Lung (tissue), 17 donors: ENCODE measurements at places on chromosomes 2 and 18. TPM values are rescaled to one million over a fixed set of nuclear protein-coding genes. Genes with fewer than 3 reads are reported as not detected.

DNA sequence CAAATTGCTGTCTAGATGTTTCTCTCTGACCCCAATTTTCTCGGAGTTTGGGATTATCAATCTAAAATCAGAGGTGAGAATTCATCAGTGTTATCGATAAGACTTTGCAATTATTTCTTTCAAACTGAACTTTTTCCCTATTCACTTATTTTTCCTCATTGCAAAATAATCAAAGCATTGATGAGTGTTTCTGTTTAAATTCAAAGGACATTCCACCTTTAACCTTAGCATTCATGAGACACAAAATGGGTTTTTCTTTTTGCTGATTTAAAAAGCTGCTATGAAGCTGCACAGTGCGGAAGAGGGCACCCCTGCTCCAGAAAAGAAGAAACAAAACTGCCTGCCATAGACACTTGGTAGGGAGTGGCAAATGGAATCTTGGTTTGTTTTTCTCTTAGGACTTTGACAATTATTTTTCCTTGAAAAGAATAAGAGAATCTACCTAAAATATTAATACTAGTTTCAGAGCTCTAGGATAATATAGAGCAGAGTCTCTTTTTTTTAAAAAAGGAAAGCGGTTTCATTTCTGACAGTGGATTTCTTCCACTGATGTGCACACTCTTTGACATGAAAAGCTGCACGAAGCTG is 203.4 kb downstream of the TGIF1 start:
- no peaks in the 10 kb centered on the region for H3K27me3 ChIP-seq
- no peak for DNase-seq
- H3K4me1 ChIP-seq, result peaks cover 22% of the 10 kb centered on the region
- H3K4me3 ChIP-seq, result no peak overlapping the region

DNA sequence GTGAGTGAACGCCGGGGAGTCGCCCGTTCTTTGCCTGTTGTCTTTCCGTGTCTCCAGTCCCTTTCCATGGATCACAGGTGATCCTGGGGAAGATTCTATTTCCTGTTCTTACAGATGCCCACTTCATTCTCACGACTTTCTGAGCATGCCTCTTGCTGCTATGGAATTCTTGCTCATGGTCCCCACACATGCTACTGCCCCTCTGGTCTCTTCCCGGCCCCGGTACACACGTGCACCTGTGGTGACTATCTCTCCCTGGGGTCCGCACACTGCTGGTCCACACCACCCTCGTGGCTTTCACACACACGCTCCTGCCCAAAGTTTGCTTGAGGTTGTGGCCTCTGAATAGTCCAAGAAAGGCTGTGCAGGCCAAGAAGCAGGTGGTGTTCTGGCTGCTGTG is 67.9 kb upstream of the ALKAL2 start:
- H3K4me1 ChIP-seq, result no peaks in the 10 kb centered on the region
- H3K4me3 ChIP-seq, result no peak overlapping the region
- no peaks in the 10 kb centered on the region for H3K27me3 ChIP-seq
- H3K27ac ChIP-seq, result no peak overlapping the region
- DNase-seq, result no peak
- H3K36me3 ChIP-seq, result no peaks in the 10 kb centered on the region

DNA sequence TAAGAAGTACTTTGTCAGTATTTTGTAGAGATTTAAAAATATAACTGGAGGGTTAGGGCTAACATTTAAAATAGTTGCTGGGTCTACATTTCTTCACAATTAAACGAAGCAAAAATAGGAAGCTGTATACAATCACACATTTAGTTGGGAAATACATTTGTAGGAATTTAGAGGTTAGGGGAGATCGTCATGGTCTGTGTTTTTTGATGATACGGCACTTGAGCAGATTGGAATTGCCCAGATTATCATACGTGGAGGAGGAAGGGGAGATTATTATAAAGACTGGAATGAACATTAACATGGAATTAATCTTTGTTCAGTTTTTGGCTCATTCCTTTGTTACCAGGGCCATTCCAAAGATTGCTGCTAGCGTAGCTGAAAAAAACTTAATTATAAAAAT is 84.6 kb downstream of the MTA3 start:
- H3K4me3 ChIP-seq, result no peak overlapping the region
- H3K27me3 ChIP-seq, result no peaks in the 10 kb centered on the region
- no peak for DNase-seq
- H3K4me1 ChIP-seq, result peaks cover 4% of the 10 kb centered on the region

DNA sequence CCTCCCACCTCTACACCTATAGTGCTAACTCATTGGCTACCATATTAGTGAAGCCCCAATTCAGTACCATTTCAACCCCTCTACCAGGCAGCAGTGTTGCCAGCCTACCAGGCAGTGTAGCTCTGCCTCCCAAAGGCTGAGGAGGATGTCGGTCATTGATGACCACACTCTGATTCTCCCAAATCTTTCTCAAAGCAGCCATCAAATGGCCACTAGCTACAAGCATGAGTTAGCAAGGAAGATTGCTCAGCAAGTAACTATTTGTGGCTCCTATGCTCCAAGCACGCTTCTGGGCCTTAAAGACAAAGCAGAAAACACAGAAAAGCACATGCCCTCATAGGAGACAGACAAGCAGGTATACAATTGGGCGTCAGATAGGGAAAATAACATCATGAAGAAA is 42.7 kb upstream of the AFF3 start:
- no peaks in the 10 kb centered on the region for H3K36me3 ChIP-seq
- no peak overlapping the region for H3K27ac ChIP-seq
- H3K4me3 ChIP-seq, result no peak overlapping the region
- no peaks in the 10 kb centered on the region for H3K4me1 ChIP-seq
- H3K27me3 ChIP-seq, result no peaks in the 10 kb centered on the region

DNA sequence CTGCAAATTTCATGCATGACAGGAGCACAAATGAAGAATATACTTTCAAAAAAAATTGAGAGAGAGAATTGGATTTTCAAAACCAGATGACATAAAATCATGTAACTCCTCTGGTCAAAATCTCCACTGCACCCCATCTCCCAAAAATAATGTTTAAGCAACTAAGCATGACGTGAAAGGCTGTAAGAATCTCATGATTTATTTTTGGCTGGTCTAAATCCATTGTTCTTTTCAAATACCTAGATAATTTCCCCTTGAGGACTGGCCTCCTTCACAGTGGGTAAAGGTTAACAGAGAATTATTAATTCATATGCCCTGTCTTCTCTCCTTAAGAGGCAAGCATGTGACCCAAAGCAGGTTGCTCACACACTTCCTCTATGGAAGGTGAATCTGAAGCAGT is 101.5 kb upstream of the CCDC195 start:
- peaks cover 35% of the 10 kb centered on the region for H3K36me3 ChIP-seq
- no peaks in the 10 kb centered on the region for H3K4me1 ChIP-seq
- H3K27ac ChIP-seq, result no peak overlapping the region
- no peak overlapping the region for H3K4me3 ChIP-seq

GRCh38 chr2:133586978-133587377 is 18.7 kb upstream of the NCKAP5 start:
- no peak overlapping the region for H3K4me3 ChIP-seq
- no peak for DNase-seq
- no peaks in the 10 kb centered on the region for H3K36me3 ChIP-seq
- H3K27me3 ChIP-seq, result no peaks in the 10 kb centered on the region
- peaks cover under 1% of the 10 kb centered on the region for H3K4me1 ChIP-seq

- no peaks in the 10 kb centered on the region for H3K36me3 ChIP-seq
- no peak overlapping the region for H3K4me3 ChIP-seq
- peaks cover 8% of the 10 kb centered on the region for H3K4me1 ChIP-seq
- no peak for DNase-seq
- H3K27me3 ChIP-seq, result no peaks in the 10 kb centered on the region
These were observed 223.1 kb upstream of the SIX3 start for GRCh38 chr2:44718431-44718830.

DNA sequence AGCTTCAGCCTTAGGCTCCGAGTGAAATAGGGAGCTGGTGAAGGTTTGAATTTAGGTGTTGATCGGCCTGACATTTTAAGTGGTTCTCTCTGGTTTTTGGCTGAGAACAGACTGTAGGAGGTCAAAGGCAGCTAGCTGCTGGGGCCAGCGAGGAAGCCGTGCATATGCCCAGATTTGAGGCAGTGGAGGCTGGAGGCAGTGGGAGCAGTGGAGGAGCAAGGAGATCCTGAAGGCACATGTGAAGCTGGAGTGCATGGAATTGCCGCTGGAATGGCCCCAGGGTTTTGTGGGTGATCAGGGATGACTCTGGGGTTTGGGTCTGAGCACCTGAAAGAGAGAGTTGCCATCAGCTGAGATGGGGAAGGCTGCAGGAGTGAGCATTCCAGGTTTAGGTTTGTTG is 25.1 kb downstream of the STEAP3 start:
- H3K27me3 ChIP-seq, result no peaks in the 10 kb centered on the region
- H3K36me3 ChIP-seq, result peaks cover 16% of the 10 kb centered on the region
- H3K4me3 ChIP-seq, result no peak overlapping the region
- no peaks in the 10 kb centered on the region for H3K4me1 ChIP-seq

DNA sequence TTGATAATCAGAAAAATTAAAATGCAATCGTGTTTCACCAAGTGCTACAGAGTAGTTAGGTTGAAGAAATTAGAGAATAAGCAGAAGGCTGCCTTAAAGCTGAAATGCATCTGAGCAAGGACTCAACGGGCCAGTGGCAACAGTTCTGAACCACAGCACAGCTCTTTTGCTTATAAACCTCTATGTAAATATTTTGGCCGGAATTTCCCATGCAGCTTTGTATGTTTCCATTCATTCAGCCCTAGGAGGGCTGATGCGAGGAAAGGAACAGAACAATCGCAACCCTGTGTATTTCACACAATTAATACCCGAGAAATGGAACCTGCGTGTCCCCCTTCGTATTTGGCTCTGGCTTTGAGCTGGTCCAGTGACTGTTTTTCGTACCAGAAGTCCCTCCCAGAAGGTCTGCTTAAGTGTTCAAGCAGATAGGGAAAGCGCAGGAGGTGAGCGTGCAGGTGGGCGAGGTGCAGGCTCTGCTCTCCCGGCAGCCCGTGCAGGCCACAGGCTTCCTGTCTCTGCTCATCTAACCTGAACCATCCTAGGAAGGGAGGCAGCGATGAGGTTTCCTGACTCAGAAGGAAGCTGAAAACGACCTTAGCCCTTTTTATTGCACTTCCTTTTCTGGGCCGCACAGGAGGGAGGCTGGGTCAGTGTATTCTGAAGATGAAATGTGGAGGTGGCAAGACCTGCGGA is 67.3 kb downstream of the ASB1 start:
- no peaks in the 10 kb centered on the region for H3K4me1 ChIP-seq
- H3K36me3 ChIP-seq, result no peaks in the 10 kb centered on the region
- H3K27me3 ChIP-seq, result no peaks in the 10 kb centered on the region
- no peak overlapping the region for H3K27ac ChIP-seq
- DNase-seq, result no peak
- H3K4me3 ChIP-seq, result no peak overlapping the region

GRCh38 chr2:183678908-183679307 is 554.7 kb downstream of the NUP35 start:
- H3K27ac ChIP-seq, result no peak overlapping the region
- no peaks in the 10 kb centered on the region for H3K27me3 ChIP-seq
- no peak overlapping the region for H3K4me3 ChIP-seq
- no peaks in the 10 kb centered on the region for H3K36me3 ChIP-seq
- no peaks in the 10 kb centered on the region for H3K4me1 ChIP-seq
- DNase-seq, result no peak

DNA sequence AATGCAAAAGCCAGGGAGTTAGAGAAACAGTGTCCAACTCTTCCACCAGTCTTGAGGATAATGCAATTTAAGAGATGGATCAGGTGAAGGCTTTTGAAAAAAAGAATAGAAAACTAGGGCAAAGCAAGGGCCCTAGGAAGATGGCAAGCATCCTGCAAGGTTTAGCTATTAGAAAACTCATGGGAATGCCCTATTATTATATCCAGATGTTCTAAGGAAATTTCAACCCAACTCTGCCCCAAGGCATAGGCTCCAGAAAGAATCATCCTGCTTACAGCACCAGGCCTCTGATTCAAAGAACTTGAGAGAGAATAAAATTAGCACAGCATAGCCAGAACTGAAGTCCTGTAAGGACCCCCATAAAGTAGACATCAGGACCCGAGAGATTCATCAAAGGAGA is 68.1 kb downstream of the EN1 start:
- H3K4me3 ChIP-seq, result no peak overlapping the region
- no peak for DNase-seq
- no peaks in the 10 kb centered on the region for H3K36me3 ChIP-seq
- H3K27ac ChIP-seq, result no peak overlapping the region

DNA sequence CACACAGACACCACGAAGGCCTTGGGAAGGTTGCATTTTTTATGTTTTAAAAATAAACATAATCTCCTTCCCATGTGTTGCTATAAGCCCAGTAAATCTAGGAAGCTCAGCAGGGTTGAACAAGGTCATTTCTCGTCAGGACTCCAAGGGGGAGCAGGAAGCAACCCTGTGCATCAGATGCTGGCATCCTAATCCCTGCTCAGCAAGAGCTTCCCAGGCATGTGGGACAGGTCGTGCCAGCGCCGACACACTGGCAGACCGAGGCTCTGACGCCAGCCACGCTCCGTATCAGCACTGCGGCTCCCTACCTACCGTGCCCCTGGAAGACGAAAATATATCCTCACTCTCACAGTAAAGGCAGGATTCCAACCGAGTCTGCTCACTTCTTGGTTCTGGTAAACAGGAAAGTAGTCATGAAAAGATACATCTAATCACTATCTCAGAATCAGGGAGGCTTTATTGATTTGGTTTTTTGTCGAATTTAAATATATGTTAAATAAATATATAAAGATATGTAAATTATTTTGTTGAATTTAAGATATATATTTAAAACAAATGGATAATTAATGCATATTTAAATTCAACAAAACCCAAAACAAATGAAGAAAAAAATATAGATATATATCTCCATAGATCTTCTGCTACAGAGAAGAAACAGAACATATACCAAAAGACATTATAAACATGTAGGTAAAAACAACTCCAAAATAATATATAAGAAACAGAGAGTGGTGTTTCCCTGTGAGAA is 61.4 kb downstream of the TXNL1 start:
- H3K27me3 ChIP-seq, result no peaks in the 10 kb centered on the region
- no peaks in the 10 kb centered on the region for H3K36me3 ChIP-seq
- no peak for DNase-seq
- H3K27ac ChIP-seq, result no peak overlapping the region
- H3K4me1 ChIP-seq, result peaks cover 4% of the 10 kb centered on the region

DNA sequence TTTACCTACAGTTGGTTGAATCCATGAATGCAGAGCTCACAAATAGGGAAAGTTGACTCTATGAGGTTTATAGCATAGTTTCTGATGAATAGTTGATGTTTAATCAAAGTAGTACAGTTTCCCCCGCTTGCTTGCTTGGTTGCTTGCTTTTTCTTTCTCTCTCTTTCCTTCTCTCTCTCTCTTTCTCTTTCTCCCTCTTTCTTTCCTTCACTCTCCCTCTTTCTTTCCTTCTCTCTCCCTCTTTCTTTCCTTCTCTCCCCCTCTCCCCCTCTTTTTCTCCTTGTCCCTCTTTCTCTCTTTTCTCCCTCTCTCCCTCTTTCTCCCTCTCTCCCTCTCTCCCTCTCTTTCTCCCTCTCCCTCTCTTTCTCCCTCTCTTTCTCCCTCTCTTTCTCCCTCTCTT is 999.9 kb upstream of the CELF4 start:
- H3K27me3 ChIP-seq, result no peaks in the 10 kb centered on the region
- DNase-seq, result no peak
- H3K4me3 ChIP-seq, result no peak overlapping the region
- H3K27ac ChIP-seq, result no peak overlapping the region
- no peaks in the 10 kb centered on the region for H3K36me3 ChIP-seq

GRCh38 chr2:190587106-190587505 is 52.6 kb upstream of the NEMP2 start:
- H3K4me1 ChIP-seq, result peaks cover 4% of the 10 kb centered on the region
- H3K27me3 ChIP-seq, result no peaks in the 10 kb centered on the region
- H3K4me3 ChIP-seq, result no peak overlapping the region
- no peak overlapping the region for H3K27ac ChIP-seq
- no peaks in the 10 kb centered on the region for H3K36me3 ChIP-seq

GRCh38 chr2:12642859-12643258 is 73.9 kb upstream of the TRIB2 start:
- no peak overlapping the region for H3K4me3 ChIP-seq
- no peak overlapping the region for H3K27ac ChIP-seq
- no peaks in the 10 kb centered on the region for H3K4me1 ChIP-seq

Gene CNDP1
- total RNA-seq, result not detected

Gene DPP10
- 5.0 TPM for total RNA-seq

Gene ALLC
- not detected for total RNA-seq

Gene SCN2A
- 0.31 TPM for total RNA-seq

Gene CFAP53
- total RNA-seq, result 7.1 TPM
